H54 (cell line): ENCODE measurements at places on chromosomes 6 and 20.

- no peak for DNase-seq
These were observed 23.3 kb upstream of the BMP2 start for GRCh38 chr20:6744180-6744579.

- DNase-seq = no peak
These were observed at the start of gene TNFRSF6B for GRCh38 chr20:63696628-63697356. TNFRSF6B (plus strand) TSS chr20:63696652; CDS start chr20:63696768, 116 bp downstream.

- no peak for DNase-seq
These were observed 21.6 kb downstream of the EYA4 start for GRCh38 chr6:133262804-133263203.

GRCh38 chr20:43752561-43753301 lies 25.9 kb upstream of the GTSF1L start:
- DNase-seq = peak; percentile 47

- peak; percentile 63 for DNase-seq
These were observed 334.1 kb downstream of the NRN1 start for GRCh38 chr6:5672581-5673011.

GRCh38 chr20:60877071-60877857 lies 374.8 kb upstream of the CDH4 start:
- no peak for DNase-seq

GRCh38 chr6:133894795-133895358 lies 6.0 kb downstream of the TCF21 start:
- DNase-seq = no peak

- DNase-seq = no peak
These were observed 192.7 kb downstream of the RNF144B start for GRCh38 chr6:18579869-18580268.

GRCh38 chr20:5991623-5992441 lies 41.4 kb downstream of the MCM8 start:
- DNase-seq = no peak

DNA sequence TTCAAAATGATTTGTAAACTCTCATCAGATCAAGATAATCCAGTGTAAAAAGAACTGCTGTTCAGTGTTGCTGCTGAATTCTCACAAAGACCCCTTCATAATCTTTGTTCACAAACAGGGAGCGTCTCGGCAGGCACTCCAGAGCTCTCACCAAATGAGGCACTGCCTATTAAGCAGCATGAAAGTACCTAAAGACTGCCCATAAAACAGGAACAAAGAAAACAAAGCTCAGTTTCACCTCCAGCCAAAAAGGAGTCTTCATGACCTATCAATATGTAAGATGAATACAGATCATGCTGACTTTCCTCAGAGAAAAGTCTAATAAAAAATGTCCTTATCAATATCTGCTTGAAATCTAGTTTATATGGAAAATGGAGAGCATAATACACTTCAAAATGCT lies 41.8 kb downstream of the GPR63 start:
- DNase-seq = no peak

DNA sequence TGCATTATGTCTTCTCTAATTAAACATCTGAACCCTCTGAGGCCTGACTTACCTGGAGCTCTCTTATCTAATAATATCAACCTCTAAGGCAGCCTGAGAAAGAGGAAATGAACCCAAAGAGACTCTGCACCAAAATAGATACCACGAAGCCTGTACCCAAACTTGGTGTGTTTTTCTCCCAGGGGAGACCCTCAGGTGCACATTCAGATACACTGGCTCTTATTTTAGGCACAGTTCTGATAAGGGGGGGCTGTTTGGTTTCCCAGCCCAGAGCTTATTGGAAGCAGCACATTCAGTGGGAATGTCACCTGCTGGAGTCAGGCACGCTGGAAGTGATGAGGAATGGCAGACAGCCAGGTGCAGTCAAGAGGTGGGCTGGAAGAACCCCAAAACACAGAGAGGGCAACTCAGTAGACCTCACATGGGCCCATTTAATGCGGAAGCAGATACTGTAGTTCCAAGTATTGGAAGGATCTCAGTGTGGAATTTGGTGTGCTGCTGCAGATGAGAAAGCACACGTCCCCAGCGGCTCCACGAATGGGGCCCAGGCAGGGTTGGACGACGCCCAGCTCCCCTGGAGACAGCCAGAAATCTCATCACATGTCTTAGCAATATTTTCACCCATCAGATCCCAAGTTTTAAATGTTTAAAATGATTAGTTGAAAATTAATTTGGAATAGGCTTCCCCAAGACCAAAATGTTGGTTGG lies 9.7 kb upstream of the CCR6 start:
- no peak for DNase-seq

- no peak for DNase-seq
These were observed 734.9 kb upstream of the FLRT3 start for GRCh38 chr20:15072316-15072715.

DNA sequence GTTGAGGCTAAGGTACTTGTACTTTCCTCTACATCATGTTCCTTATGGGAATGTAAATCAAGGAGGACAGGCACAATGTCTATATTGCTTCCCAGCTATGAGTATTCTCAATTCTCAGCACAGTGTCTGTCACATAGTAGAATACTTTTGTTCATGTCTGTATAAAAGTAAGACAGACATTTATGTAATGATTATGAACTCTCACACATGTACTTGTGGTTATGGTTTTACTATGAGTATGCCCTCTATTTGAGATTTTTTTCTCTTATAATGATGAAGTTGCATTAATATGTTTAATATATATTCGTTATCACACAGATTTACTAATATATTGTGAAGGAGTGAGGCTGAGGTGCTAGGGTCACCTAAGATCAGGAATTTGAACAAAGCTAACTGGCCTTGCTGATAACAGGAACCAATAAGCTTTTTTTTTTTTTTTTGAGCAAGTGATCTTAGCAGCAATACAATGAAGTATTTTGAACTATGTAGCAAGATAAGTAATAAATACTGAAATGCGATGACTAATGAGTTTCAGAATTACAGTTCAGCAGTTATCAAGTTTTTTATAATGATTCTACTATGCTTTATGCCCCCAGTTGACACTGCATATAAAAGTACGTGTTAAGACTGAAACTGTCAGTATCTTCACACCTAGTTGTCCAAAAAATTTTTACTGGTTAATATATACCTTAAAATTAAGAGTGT lies 623.1 kb downstream of the HTR1B start:
- no peak for DNase-seq

GRCh38 chr20:43188234-43188653 lies 1.5 kb downstream of the PTPRT start:
- DNase-seq = no peak

DNA sequence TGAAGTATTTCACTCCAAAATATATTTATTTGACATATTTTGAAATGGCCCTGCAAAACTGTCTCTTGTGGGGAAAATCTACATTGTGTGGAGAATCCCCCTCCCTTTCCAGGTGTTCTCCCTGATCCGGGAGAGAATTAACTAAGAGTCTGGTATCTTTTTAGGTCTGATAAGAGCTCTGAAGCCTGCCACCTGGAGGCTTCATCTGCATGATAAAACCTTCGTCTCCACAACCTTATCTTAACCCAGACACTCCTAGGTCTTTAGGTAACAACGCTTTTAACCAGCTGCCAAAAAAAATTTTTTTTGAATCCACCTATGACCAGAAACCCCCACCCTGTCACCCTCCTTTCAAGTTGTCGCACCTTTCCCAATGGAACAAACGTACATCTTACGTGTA lies 43.0 kb downstream of the FAM184A start:
- no peak for DNase-seq

DNA sequence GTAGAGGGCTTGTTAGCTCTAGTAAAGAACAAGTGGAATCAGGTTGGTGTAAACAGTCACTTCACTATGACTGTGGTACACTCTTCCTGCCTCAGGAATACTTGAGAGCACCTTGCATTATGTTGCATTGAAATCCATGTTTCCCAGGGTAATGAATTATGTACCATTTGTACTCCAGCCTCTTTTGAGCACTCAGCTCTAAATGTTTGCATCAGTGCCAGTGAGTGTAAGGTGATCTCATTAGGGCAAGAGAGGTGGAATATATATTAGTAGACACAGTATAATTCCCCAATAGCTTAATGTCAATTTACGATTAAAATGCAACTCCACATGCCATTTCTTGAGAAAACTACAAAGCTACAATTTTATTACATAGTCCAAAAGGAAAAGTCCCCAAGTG lies 319.6 kb upstream of the POU3F2 start:
- DNase-seq = no peak

GRCh38 chr20:36344517-36345132 lies 38.5 kb downstream of the DLGAP4 start:
- peak; percentile 63 for DNase-seq

- no peak for DNase-seq
These were observed 41.9 kb downstream of the TULP4 start for GRCh38 chr6:158353883-158354877.

GRCh38 chr6:161115468-161115867 lies 123.9 kb downstream of the MAP3K4 start:
- DNase-seq = no peak

- DNase-seq = peak; percentile 15
These were observed 31.7 kb upstream of the CST1 start for GRCh38 chr20:23782366-23782983.

- DNase-seq = no peak
These were observed 12.7 kb downstream of the EXOC2 start for GRCh38 chr6:680251-680650.

DNA sequence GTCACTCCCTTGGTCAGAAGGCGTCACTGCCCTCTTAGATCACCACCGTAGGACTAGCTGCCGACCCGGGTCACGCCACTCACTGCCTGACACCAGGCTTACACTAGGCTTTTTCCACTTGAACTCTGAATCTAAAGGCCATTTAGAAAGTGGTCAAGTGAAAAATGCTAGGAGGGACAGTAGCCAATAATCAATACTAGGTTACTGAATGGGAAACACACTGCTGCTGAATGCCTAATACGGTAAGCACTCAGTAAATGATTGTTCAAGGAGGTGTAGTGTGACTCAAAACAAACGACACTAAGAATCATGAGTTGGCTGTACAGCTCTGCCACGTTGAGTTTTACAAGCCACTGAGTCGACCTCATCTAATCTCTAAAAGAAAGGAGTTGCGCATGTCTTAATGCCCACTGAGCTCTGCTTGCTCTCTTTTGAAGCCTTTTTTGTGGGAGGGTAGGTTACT lies 760 bp upstream of the IBTK start:
- DNase-seq = peak; percentile 24

- no peak for DNase-seq
These were observed 57.6 kb downstream of the NOL4L start for GRCh38 chr20:32527447-32528055.

DNA sequence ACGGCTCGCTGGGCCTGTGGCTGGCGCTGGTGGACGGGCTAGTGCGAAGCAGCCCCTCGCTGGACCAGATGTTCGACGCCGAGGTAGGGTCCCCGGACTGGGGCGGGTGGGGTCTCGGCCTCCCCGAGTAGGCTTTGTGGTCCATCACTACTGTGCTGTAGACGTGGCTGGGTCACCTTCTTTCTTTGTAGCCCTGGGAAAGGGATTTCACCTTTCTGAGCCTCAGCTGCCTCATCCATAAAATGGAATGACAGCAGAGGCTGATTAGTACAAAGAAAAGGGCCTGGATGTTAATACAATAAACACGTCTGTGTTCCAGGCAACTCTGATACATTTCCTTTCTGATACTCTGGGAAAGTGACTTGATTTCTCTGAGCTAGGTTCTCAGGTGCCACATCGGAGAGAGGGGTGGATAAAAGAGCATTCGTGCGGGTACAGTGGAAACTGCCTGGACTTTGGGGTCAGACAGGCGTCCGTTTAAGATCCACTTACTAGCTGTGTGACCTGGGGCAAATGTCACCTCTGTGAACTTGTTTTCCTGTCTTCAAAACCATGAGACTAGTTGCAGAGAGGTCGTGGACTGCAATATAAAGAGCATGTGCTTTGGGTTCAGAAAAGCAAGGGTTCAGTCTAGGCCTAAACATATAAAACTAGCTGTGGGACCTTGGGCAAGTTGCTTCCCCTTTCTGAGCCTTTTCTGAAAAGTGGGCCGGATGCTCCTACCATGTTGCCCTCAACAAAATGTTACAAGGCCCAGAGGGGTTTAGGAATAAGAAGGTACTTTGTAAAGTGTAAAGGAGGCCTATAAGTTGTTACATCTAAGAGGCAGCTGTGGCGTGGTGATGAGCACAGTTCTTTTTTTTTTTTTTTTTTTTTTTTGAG lies 896 bp downstream of the SYS1 start:
- DNase-seq = no peak

DNA sequence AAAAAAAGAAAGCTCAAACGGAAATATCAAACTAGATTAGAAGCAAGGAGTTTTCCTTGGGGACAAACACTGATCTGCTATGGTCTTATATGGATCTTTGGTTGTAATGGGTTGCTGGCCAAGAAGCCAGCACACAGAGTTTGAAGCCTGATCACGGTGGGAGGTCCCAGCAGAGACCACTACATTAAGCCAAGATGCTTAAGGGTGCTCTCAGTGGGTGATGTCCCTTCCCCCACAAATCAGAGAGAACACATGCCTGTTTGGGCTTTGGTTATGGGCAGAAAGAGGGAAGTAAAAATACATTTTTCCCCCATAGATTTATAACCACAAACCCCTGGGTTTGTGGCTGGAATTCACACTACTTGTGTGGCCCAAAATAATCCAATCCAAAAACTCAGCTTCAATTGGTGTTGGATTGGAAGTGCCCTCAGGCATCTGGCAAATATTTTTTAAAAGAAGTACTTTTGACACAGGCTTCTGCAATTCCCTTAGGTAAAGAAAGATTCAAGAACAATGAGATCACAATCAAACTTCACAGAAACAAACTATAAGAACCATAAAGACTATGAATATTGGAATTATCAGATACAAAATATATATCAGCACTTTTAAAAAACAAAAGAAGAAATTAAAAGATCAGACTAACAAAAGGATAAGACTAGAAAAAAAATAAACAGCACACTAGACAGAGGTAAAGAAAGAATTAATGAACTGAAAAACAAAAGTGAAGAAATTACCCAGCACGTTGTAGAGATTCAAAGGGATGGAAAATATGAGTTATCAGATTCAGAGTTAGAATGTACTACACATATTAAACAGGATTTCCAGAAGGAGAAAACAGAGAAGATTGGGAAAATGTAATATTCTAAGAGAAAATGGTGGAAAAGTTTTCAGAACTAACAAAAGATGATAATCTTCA lies 44.7 kb downstream of the ESF1 start:
- DNase-seq = no peak
